ENCODE measurements at places on chromosomes 12 and 14.

DNA sequence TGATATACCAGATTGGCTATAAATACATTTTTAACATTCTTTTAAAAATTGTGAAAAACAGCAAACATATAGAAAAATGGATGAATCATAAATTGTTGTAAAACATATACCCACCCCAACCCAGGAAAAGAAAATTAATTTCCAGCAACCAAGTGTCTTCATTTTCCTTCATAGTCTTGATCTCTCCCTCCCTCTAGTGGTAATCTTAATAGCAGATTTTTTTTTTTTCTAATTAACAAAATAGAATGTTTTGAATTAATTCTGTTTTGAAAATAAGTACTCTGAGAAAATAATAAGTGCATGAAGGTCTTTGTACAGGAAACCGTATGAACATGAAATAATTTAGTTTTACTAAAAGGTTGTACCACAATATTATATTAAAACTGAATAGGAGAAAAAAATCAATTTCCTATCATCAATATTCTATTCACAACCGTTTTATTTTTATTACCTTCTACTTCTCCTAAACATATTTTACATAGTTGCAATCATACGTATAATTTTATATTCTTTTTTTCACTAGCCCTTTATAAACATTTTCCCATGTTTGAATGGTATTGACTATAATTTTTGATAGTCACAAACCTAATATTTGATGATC, 7.0 kb downstream of the ETNK1 start:
- no peak for DNase-seq

DNA sequence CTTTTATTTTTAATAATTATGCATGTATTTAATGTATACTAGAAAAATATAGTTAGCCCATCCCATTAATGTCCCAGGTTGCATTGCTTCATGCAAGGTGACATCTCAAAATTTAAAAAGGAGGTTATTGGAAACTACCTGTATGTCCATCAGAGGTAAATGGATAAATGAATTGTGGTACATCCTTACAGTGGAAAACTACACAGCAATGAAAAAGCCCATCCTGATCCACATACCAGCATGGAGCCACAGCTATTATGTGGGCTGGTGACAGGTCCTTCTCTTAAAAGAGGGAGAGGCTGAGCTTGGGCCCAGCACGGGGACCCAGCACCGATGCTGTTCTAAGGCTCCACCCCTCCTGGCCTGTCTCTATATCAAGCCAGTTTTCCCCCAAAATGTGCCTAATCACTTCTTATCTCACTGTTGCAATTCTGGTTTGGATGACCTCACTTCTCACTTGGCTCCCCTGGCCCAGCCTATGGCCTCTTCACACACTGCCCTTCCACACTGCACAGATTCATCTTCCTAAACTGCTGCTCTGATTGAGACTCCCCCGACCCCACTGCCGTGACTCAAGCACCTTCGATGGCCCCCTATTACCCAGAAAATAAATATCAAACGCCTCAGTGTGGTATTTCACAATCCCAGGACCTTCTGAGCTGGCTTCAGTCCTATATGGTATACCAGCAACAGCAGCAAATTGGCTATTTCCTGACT, 97.1 kb upstream of the NCOR2 start:
- DNase-seq: no peak

GRCh38 chr14:76761960-76762410, 717 bp downstream of the VASH1 start:
- no peak for DNase-seq

DNA sequence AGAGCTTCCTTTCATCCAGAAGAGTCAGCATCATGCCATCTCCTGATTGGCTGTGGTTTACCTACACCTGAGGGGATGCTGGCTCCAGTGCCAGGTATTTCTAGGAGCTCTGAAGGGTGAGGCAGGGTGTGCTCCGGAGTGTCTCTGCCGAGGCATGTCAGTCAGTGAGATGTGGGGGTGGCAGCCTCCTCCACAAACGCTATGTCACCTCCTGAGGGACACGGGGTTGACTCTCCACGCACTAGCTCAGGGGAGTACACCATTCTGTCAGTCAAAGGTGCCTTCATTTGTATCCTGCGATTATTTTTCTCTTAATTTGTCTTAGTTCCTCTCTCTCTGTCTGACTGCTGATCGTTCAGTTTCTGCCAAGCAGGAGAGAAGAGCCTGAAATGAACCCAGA, 604.5 kb downstream of the VRK1 start:
- DNase-seq: no peak

- DNase-seq: peak; percentile 82
Measured at GRCh38 chr12:108338915-108339657, at the start of gene CMKLR1. Gene CMKLR1, minus strand, starts transcription at chr12:108339311. Its CDS starts 45,720 bp downstream, at chr12:108293591.

GRCh38 chr14:23171222-23171975, 12.1 kb downstream of the SLC7A8 start:
- no peak for DNase-seq

- no peak for DNase-seq
Measured at GRCh38 chr12:65943388-65944137, 119.3 kb downstream of the HMGA2 start.

GRCh38 chr12:48156652-48157017, 680 bp downstream of the ASB8 start:
- no peak for DNase-seq

GRCh38 chr14:32352631-32353030, 23.5 kb downstream of the AKAP6 start:
- no peak for DNase-seq

DNA sequence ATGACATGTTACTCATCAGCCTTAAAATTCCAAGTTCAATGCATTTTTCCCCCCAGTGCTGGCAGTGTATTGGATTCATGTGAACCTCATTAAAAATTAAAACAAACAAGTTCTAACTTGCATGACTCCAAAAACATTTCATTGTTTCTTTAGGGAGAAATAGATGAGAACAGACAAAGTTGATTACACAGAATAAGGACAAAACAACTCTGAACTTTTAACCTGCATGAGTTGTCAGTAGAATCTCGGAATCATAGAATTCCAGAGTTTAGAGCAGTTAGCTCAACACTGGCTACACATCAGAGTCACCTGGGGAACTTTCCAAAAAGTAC, 127.5 kb downstream of the TMX1 start:
- no peak for DNase-seq

DNA sequence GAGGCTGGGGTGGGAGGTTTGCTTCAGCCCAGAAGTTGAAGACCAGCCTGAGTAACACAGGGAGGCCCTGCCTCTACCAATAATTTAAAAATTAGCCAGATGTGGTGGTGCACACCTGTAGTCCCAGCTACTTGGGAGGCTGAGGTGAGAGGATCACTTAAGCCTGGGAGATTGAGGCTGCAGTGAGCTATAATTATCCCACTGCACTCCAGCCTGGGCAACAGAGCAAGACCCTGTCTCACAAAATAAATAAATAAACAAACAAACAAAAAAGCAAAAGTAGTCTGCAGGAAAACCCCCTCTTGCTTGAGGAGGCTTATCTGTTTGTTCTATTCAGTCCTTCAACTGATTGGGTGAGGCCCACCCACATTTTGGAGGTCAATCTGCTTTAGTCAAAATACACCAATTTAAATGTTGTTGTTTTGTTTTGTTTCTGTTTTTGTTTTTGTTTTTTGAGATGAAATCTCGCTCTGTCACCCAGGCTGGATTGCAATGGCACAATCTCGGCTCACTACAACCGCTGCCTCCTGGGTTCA, 24.9 kb upstream of the TXNRD1 start:
- no peak for DNase-seq

DNA sequence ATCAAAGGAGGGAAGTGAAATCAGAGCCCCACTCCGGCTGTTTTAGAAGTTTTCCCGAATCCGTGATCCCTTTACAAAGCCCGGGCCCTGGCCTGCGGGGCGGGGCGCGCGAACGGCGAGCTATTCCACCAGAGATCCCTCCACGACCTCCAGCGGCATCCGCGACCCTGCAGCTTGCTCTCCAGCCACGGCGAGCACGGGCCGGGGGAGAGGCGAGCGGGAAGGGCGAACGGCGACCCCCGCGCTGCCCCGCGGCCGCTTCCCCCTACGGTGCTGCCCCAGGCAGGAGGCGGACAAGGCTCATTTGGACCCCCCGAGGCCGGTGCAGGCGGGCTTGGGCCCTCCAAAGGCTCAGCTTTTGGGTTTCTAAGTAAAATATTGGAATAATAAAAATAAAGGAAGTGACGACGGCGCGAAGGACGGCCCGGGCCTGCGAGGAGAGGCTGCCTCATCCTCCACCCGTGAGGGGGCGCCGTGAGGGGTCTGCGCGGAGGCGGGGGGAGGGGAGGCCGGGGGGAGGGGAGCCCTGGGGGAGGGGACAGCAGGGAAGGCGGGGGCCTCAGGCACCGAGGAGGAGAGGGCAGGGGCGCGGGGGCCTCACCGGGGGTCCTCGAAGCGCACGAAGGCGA, 613 bp downstream of the SRSF9 start:
- DNase-seq: peak; percentile 63

DNA sequence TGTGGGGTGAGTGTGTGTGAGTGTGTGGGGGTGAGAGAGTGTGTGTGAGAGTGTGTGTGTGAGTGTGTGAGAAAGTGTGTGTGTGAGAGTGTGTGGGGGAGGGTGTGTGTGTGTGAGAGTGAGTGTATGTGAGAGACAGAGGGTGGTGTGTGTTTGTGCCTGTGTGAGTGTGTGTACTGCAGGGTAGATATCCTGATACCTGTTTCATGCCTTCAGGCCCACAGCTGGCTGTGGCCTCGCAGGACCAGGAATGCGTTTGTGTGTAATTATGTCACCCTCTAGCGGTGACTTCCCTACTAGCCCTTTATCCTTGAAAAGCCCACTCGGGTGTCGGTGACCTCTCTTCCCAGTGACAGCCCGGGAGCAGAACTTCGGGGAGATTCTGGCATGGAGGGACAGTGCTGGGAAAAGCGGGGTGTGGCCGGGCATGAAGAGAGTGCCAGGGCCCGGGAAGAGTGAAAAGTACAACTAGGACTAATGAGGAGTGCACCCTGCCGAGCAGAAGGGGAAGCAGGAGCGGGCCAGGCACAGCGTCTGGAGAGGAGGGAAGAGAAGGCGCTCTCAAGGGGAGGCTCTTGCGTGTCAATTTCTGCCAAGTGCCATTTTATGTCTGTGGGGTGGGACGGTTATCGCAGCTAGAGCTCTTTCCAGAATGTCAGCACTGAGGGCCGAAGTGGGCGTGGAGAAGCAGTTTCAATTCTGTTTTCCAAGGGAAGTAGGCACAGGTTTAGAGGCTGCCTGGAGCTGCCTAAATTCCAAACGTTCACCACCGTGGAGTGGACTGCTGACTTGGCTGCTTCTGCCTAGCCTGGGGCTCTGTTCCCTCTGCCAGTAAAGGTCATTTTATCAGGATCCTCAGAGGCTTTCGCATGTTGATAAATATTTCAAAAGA, 11.0 kb upstream of the FBXL14 start:
- peak; percentile 78 for DNase-seq

- no peak for DNase-seq
Measured at GRCh38 chr12:14995583-14996425, 23.0 kb downstream of the PDE6H start.

GRCh38 chr12:66978802-66979201, 290.4 kb upstream of the CAND1 start:
- no peak for DNase-seq

DNA sequence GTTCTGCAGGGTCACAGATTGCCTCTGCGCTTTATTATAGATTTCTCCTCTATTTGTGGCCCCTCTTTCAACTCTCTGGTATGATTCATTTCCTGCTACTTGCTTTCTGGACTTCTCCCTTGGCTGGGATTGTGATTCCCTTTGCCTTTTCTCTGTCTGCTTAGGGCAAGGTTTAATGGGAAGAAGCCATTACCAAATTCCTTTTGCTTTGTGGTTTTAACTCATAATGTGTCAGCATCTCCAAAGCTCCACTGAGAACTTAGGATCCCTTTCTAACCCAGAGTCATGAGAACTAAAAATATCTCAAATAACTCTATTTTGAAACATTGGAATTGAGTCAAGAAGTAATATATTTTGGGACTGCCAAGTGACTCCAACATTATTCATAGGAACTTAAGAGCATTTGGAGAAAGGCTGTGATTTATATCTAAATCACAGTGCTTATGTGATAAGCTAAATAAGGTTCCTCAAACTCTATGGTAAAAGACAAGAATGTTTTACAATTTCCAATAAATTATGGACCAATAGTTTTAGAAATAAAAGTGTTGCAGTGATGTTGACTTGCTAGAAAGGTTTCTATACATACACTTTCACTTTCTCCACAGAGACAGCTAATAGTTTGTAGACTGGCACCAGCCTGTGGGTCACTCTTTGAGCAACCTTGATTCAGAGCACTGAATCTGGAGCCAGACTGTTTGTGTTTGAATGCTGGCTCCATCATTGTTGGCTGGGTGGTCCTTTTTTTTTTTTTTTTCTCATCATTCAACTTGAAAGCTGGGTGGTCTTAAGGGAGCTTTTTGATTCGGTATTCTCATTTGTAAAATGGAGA, 93.9 kb downstream of the DACT1 start:
- DNase-seq: no peak

- no peak for DNase-seq
Measured at GRCh38 chr12:19739195-19739776, 300.0 kb downstream of the AEBP2 start.

DNA sequence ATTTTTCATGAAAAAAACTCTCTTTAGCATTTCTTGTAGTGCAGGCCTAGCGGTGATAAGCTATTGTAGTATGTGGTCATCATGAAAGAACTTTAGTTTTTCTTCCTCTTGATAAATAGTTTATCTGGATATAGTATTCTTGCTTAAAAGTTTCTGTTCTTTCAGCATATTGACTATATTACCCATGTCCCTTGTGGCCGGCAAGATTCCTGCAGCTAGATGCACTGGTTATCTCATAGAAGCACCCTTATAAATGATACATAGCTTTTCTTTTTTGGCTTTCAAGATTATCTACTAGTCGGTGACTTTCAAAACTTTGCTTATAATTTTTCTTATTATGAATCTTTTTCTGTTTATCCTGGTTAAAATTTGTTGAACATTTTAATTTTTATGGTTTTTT, 234.8 kb downstream of the ALG10 start:
- DNase-seq: no peak

- no peak for DNase-seq
Measured at GRCh38 chr12:25592725-25593495, 39.8 kb upstream of the LMNTD1 start.

GRCh38 chr12:22100958-22101748, 55.1 kb downstream of the CMAS start:
- DNase-seq: no peak

DNA sequence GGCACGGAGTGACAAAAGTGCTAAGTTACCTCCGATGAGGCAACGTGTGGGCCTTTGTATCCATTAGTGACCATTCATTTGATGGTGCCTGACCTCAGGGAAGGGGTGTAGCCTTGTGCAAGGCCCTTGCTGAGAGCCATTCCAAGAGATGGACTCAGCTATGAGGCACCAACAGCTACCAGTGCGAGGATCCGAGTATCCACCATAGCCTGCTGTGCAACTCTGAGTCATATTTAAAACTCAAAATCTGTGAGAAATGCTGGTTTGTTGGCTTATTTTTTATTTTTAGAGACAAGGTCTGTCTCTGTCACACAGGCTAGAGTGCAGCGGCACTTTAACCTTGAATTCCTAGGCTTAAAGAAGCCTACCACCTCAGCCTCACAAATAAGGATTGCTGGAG, 25.1 kb upstream of the WNK1 start:
- no peak for DNase-seq

GRCh38 chr12:601976-602699, 61.1 kb downstream of the NINJ2 start:
- DNase-seq: no peak

GRCh38 chr14:88983755-88984154, 159.3 kb downstream of the TTC8 start:
- no peak for DNase-seq

GRCh38 chr12:75389706-75390105, 1.2 kb upstream of the GLIPR1L2 start:
- no peak for DNase-seq

All from left ventricle myocardium superior (tissue), 1 donor.